ENCODE measurements at places on chromosomes 1 and 21. TPM values are rescaled to one million over a fixed set of nuclear protein-coding genes. Genes with fewer than 3 reads are reported as not detected.

The AADACL3 gene
- not detected for total RNA-seq

The BRDT gene
- not detected for total RNA-seq

GRCh38 chr1:199168888-199169585, 530.2 kb downstream of the PTPRC start:
- DNase-seq, result no peak
- H3K36me3 ChIP-seq, result no peaks in the 10 kb centered on the region
- H3K27me3 ChIP-seq, result no peaks in the 10 kb centered on the region
- H3K4me3 ChIP-seq, result no peak overlapping the region

- DNase-seq, result no peak
- H3K4me3 ChIP-seq, result no peak overlapping the region
- H3K36me3 ChIP-seq, result no peaks in the 10 kb centered on the region
- H3K27me3 ChIP-seq, result peaks cover 18% of the 10 kb centered on the region
- peaks cover 9% of the 10 kb centered on the region for H3K4me1 ChIP-seq
- no peak overlapping the region for H3K27ac ChIP-seq
These were observed 60.1 kb upstream of the CYP2J2 start for GRCh38 chr1:59986516-59987310.

The IL12RB2 gene
- 0.69 TPM for total RNA-seq

The LCE1E gene
- total RNA-seq, result not detected

The NFIA gene
- 10.5 TPM for total RNA-seq

The RAB42 gene
- 2.7 TPM for total RNA-seq

DNA sequence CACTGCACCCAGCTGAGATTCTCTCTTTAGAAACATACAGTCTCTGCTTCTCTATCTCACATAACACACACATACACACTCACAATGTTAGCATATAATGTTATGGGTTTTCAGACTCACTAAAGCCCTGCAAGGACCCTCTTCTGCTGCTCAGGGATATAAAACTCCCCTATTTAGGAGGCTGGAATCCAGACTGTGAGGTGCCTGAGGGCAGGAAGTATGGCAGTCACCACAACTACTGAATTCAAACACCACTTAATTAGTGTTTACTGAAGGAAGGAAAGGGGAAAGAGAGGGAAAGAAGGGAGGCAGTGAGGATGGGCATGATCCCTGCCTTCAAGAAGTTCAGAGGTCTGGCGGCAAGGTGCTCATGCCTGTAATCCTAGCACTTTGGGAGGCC, 7.8 kb upstream of the CDK18 start:
- DNase-seq, result no peak
- H3K4me3 ChIP-seq, result no peak overlapping the region
- peaks cover 10% of the 10 kb centered on the region for H3K27me3 ChIP-seq
- H3K36me3 ChIP-seq, result no peaks in the 10 kb centered on the region
- H3K27ac ChIP-seq, result no peak overlapping the region
- peaks cover 15% of the 10 kb centered on the region for H3K4me1 ChIP-seq

DNA sequence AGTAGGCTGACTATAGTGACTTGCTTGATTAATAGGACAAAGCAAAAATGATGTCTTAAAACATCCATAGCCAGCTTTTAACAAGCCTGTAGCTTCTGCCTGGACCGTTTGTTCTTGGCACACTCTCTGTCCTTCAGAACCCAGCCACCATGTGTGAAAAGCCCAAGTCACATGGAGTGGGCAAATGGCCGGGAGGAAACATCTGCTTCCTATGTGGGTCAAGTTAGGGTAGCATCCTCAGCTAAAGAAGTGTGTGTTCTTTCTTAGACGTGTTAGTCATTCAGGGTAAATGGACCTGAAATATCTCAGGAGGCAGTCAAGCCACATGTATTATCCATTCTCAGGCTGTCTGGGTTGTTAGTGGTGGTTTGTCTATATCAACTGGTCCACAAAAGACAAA, 23.4 kb downstream of the RD3 start:
- H3K4me1 ChIP-seq, result no peaks in the 10 kb centered on the region
- H3K36me3 ChIP-seq, result no peaks in the 10 kb centered on the region
- H3K27ac ChIP-seq, result no peak overlapping the region
- H3K4me3 ChIP-seq, result no peak overlapping the region

The CRTC2 gene
- 36.0 TPM for total RNA-seq

The CFHR1 gene
- total RNA-seq, result not detected

DNA sequence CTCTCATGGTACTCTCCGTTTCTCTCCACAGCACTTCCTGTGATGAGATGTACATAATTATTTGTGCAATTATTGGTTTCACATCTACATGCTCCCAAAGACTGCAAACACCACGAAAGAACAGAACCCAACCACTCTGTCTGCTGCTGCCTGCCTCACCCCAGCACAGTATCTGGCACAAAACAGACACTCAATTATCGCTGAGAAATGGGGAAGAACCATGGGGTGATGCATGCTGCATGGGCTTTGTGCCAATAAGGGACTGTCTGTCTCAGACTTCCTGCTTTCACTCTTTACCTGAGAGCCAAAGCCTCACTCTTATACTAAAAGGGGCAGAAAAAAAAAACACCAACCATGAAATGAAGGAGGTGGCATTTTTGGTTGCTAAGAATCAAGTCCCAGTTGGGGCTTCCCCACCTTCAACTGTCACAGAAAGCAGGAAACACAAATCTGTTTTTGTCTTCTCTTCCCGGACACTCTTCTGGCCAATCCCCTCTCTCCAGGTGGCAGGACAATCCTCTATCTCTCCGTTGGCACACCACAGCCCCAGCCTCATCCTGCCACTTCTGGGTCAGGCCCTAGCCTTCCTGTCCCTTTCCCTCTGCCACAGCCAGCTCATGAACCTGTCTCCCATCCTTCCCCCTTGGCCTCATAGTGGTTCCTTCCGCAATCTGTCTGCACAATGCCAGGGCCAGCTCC, 82.0 kb downstream of the TGFBR3 start:
- H3K36me3 ChIP-seq, result peaks cover 5% of the 10 kb centered on the region
- H3K4me3 ChIP-seq, result no peak overlapping the region
- no peaks in the 10 kb centered on the region for H3K27me3 ChIP-seq
- DNase-seq, result no peak
- H3K4me1 ChIP-seq, result peaks cover 47% of the 10 kb centered on the region
- peak overlapping the region; percentile 10 for H3K27ac ChIP-seq

The OR2L8 gene
- not detected for total RNA-seq

DNA sequence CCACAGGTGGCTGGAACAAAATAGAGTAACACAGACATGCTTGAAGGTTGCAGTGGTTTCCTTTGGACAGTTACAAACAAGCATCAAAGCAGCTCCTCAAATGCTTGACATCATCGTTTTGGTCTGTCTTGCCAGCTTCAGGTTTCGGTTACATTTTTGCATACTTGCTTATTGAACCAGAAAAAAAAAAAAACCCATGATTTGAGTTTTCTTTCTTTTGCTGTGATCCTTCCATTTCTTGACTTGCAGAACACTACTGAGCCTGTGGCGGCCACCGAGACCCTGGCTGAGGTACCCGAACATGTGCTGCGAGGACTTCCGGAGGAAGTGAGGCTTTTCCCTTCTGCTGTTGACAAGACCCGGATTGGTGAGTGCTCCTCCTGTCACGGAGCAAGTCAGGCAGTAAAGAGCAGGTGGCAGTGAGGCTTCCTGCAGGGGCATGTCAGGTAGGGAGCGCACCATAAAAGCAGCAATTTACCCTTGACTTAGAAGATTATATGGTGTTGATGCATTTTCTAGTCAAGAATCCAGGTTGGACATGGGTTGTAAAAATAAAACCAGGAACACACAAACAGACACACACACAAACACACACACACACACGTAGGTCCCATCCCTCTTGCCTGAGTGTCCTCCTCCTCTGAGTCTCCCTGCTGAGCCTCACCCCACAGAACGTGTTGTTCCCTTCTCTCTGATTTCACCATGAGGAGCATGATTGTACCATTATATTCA, 30.9 kb downstream of the PRDM2 start:
- no peak overlapping the region for H3K27ac ChIP-seq
- H3K36me3 ChIP-seq, result peaks cover 9% of the 10 kb centered on the region
- H3K27me3 ChIP-seq, result no peaks in the 10 kb centered on the region
- no peak for DNase-seq

The LIN28A gene
- total RNA-seq, result 26.2 TPM

The KRTAP15-1 gene
- total RNA-seq, result not detected

- H3K27ac ChIP-seq, result no peak overlapping the region
- H3K27me3 ChIP-seq, result peaks cover 7% of the 10 kb centered on the region
- no peak for DNase-seq
- H3K4me1 ChIP-seq, result no peaks in the 10 kb centered on the region
- H3K4me3 ChIP-seq, result no peak overlapping the region
These were observed 57.3 kb upstream of the CASZ1 start for GRCh38 chr1:10853701-10854100.

DNA sequence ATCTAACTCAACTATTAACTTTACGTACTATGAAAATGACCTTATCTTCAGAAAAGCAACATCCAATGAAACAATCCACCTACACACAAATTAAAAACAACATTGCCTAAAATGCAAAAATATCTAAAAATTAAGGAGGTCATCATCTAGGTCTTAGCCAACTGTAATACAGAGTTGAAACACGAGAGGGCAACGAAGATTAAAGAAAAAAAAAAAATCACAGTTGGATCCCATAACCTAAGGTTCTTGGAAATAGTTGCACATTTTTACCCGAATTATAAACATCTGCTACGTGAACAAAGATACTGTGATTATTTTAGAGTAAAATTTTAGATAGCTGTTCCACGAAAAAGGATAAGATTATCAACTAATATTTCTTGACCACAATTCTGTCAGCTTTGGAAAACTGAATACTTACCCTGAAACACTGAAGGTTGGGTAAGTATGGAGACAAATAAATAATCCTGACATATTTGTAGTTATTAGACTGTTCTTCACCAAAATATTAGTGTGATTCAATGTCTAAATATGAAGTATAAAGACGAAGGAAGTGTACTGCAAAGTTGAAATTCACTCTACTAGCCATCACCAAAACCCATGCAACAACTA, 88.0 kb upstream of the AK4 start:
- no peaks in the 10 kb centered on the region for H3K27me3 ChIP-seq
- peaks cover 14% of the 10 kb centered on the region for H3K4me1 ChIP-seq
- H3K4me3 ChIP-seq, result no peak overlapping the region
- no peak overlapping the region for H3K27ac ChIP-seq

The TRAF3IP3 gene
- 1.7 TPM for total RNA-seq

DNA sequence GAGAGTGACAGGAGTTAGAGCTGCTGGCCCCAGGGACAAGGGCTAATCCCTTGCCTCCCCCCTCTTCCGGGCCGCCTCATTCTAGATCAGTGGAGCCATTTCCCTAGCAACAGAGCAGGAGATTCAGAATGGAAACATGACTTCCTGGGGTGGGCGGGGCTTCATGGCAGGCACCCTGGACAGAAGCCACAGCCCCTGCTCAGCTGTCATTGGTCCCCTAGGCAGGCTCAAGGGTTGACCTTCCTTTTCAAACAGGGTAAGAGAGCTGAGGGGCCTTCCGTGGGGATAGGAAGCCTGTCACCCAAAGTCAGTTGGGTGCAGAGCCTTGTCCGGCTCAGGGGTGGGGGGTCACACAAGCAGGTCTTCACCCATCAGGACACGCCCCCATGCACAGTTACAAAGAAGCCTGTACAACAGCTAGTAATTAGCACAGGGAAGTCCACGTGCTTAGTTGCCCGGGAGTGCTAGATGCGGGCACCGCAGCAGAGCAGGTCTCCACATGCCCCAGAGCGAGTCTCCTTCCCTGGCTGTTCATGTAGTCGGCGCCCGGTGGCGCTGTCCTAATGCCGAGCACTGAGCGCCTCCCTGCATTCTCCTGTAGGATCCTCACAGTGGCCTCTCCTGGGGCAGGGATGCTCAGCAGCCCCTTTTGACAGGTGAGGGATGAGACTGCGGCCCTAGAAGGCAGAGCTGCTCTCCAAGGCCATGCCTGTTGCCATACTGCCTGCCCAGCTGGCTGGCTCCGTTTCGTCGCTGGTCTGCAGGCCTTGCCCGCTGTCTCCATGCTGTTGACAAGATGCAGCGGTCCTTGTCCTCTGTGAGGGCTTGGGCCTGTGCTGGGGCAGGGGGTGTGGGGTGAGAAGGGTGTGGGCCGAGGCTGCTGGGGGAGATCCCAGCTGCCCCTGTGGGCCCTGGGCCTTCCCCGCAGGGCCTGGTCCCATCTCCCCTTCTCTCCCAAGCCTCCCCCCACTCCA, 5.1 kb downstream of the TMEM201 start:
- no peaks in the 10 kb centered on the region for H3K27me3 ChIP-seq
- no peaks in the 10 kb centered on the region for H3K36me3 ChIP-seq
- peak overlapping the region; percentile 74 for H3K27ac ChIP-seq
- H3K4me3 ChIP-seq, result peak overlapping the region; percentile 54
- peak; percentile 76 for DNase-seq

- DNase-seq, result no peak
- peak overlapping the region; percentile 26 for H3K4me3 ChIP-seq
- peaks cover 64% of the 10 kb centered on the region for H3K4me1 ChIP-seq
- H3K36me3 ChIP-seq, result peaks cover 15% of the 10 kb centered on the region
- no peaks in the 10 kb centered on the region for H3K27me3 ChIP-seq
These were observed 17.8 kb downstream of the CAPZB start for GRCh38 chr1:19467199-19468187.

GRCh38 chr1:18409609-18410237, 71.0 kb upstream of the KLHDC7A start:
- peaks cover 8% of the 10 kb centered on the region for H3K4me1 ChIP-seq
- no peak overlapping the region for H3K27ac ChIP-seq
- H3K36me3 ChIP-seq, result no peaks in the 10 kb centered on the region
- no peak overlapping the region for H3K4me3 ChIP-seq
- peaks cover 12% of the 10 kb centered on the region for H3K27me3 ChIP-seq

DNA sequence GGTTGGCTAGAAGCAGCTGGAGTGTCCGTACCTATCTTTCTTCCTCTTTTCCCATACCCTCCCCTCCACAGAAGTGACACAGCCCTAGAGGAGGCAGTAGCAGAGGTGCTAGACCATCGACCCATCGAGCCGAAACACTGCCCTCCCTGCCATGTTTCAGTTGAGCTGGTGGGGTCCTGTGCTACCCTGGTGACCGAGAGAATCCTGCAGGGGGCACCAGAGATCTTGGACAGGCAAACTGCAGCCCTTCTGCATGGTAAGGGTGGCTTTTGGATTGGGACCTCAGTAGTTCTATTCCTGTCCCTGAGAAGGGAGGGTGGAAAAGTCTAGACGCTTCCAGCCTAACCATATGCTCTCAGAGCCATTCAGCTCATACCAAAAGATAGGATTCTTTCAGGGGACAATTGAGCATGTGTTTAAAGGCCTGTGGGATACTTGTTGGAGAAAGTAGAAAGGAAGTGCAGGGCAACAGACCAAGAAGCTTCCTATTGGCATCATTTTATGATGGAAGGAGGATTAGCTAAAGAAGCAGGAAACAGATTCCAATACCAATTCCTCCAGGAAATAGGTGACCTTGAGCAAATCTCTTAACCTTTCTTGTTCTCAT, 11.7 kb upstream of the BNIPL start:
- DNase-seq, result peak; percentile 79
- H3K4me1 ChIP-seq, result peaks cover 4% of the 10 kb centered on the region
- H3K36me3 ChIP-seq, result peaks cover 24% of the 10 kb centered on the region

- no peak overlapping the region for H3K4me3 ChIP-seq
- no peak overlapping the region for H3K27ac ChIP-seq
- peaks cover 7% of the 10 kb centered on the region for H3K4me1 ChIP-seq
These were observed 461.9 kb upstream of the RGS18 start for GRCh38 chr1:191696354-191696753.

DNA sequence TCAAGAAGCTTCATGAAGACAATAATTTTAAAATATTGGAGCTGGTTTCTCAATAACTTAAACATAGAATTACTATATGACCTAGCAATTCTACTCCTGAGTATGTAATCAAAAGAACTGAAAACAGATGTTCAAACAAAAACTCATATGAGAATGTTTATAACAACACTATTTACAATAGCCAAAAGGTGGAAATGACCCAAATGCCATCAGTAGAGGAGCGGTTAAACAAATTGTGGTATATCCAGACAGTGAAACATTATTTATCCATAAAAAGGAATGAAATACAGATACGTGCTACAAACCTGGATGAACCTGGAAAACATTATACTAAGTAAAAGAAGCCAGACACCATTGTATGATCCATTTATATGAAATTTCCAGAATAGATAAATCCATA, 62.8 kb upstream of the UBE2U start:
- peaks cover 19% of the 10 kb centered on the region for H3K4me1 ChIP-seq
- no peak overlapping the region for H3K4me3 ChIP-seq
- peaks cover 10% of the 10 kb centered on the region for H3K27me3 ChIP-seq
- no peak overlapping the region for H3K27ac ChIP-seq

The SLC44A5 gene
- total RNA-seq, result 1.3 TPM

The CD48 gene
- total RNA-seq, result not detected
